NCI-H1694 treated with DMSO at 0.1 percent for 48 hours (cell line): ENCODE measurements at places on chromosomes 2 and 18.

DNA sequence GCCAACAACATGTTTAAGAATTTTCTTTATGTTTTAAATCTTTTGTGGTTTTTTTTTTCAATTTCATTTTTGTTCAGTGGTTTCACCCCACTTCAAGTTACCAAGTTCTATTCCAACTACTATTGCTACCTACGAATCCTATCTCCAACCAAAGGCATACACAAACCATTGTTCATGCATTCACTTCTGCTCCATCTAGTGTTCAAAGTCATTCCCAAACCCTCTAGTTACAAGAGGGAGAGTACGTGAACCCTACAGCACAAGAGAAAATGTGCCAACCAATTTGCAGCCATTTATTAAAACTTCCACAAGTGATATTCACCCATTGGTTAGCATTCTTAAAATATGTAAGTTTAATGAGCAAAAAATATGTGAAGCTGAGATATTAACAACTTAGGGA, 295.1 kb upstream of the KYNU start:
- DNase-seq = no peak

- DNase-seq = no peak
Observed at GRCh38 chr2:148943097-148943496, 68.1 kb downstream of the KIF5C start.

DNA sequence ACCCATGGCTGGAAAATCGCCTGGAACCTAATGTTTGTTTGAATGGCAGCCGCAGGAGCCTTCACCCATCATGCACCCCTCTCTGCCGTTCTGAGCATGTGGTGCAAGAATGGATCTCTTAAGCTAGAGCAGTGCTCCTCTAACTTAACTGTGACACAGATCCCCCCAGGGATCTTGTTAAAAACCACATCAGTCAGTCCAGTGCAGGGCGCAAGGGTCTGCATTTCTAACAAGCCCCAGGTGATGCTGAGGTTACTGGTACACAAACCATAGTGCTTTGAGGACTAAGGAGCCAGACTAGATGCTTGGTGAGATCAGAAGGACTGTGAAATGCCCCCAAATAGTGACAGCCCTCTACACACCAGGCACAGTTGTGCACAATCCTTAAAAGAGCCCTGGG, 87.1 kb upstream of the KCTD1 start:
- DNase-seq = no peak

- no peak for DNase-seq
Observed at GRCh38 chr2:232211743-232212686, 166.5 kb upstream of the ALPP start.

DNA sequence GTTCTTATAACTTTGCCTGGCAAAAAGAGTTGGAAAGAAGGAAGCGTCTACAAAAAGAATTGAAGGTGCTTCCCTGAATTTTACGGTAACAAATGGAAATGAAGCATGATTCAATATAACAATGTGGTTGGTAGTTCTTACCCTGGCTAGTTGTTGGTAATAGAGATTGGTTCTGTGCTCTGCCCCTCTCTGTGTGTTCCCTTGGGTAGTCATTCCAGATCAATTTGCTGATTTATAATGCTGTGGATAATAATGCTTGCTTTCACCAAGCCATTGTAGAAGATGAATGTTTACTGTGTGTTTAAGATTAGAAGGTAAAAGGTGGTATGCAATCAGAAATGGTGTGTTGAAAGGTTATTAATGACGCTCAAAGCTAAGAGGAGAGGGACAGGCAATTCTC, 577.8 kb upstream of the NXPH2 start:
- DNase-seq = no peak

GRCh38 chr18:57975805-57976204, 68.2 kb upstream of the NEDD4L start:
- DNase-seq = no peak
